T-cell (primary cell): ENCODE measurements at places on chromosomes 16 and 17. TPM values are rescaled to one million over a fixed set of nuclear protein-coding genes. Genes with fewer than 3 reads are reported as not detected.
A peak's percentile ranks its signal among the peaks of the same experiment; 100 is the strongest.

DNA sequence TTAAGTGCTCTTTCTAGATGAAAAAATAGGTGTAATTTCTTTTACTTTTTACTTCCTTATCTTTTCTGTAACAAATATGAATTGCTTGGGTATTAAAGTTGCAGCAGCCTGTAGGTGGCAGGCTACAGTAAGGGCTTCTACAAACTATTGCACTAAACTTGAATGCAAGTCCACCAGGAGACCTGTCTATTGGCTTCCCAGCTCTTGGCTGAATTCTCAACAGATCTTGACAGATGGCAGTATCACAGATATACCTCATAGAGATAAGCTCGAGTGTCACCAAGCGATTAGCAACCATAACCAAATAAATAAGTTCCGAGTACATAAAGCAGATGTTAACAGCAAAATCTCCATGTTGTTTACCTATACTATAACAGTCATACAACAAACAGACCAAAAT lies 5.9 kb downstream of the BBS2 start:
- H3K36me3 ChIP-seq: peaks cover 32% of the 10 kb centered on the region
- peak; percentile 49 for DNase-seq
- H3K27me3 ChIP-seq: no peaks in the 10 kb centered on the region

GRCh38 chr16:80273635-80274538 lies 266.9 kb upstream of the DYNLRB2 start:
- H3K27me3 ChIP-seq: no peaks in the 10 kb centered on the region
- DNase-seq: no peak
- no peaks in the 10 kb centered on the region for H3K36me3 ChIP-seq
- H3K4me1 ChIP-seq: no peaks in the 10 kb centered on the region
- H3K27ac ChIP-seq: no peak overlapping the region
- no peak overlapping the region for H3K4me3 ChIP-seq

DNA sequence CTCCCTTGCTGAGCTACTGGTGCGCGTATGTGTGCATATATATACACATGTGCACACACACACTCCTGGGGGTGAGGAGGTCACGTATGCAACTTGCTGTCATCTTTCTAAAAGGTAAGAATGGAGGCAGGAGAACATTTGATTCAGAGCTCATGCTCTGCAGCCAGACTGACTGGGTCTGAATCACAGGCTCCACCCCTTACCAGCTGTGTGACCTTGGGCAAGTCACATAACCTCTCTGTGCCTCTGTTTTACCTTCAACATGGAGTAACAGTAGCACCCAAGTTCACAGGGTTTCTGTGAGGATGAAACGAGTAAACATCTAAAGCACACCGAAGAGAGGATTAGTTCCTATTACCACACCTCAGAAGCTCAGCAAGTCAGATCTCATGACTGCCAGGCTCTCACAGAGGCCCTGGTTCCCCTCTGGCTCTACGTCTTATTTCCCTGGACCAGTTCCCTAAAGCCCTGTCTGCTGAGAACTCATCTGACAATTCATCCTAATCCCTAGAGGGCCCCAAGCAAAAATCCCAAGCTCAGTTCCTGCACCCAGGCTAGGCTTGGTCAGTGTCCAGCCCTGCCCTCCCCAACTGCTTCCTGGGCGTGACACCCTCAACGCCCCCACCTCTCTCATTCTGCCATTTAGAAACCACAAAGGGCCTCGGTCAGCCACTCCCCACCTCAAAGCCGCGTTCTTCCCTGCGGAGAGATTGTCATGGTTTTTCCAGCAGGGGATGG lies 28.7 kb downstream of the ABR start:
- no peak overlapping the region for H3K4me3 ChIP-seq
- no peaks in the 10 kb centered on the region for H3K4me1 ChIP-seq
- DNase-seq: no peak
- H3K36me3 ChIP-seq: no peaks in the 10 kb centered on the region
- H3K27ac ChIP-seq: no peak overlapping the region
- no peaks in the 10 kb centered on the region for H3K27me3 ChIP-seq

GRCh38 chr16:47072158-47072557 lies 71.6 kb downstream of the NETO2 start:
- H3K27ac ChIP-seq: no peak overlapping the region
- H3K36me3 ChIP-seq: no peaks in the 10 kb centered on the region
- no peak for DNase-seq
- H3K4me3 ChIP-seq: no peak overlapping the region

DNA sequence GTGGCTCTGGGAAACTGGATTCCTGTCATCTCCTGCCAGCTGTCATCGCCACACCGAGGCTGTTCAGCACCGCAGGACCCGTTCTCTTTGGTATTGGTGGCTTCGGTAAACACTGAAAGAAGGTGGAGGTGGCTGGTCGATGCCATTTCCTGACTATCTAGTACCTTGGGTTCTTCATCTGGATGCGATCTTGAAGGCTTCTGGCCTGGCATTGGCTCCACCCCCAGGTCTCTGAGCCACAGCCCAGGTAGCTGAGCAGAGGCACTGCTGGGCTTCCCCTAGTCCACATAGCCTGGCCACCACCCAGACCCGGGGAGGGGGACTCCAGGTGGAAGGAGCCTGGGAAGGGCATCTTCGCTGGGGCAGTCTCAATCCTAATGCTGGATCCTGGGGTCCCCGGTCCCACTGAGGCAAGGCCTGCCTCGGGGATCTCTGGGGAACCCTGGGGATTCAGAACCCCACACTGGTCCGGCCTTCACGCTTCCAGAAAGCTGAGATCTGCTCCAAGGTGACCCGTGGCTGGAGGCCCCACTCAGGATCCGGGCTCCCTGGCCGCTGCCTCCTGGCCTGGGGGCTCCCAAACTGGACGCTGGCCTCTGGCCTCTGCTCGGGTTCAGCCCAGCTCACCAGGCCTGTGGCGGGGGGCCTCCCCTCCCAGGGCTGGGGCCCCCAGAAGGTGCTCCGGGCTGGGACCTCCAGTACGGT lies 1.8 kb downstream of the C16orf54 start:
- peaks cover 49% of the 10 kb centered on the region for H3K36me3 ChIP-seq
- H3K4me1 ChIP-seq: peaks cover 59% of the 10 kb centered on the region
- peak overlapping the region; percentile 94 for H3K4me3 ChIP-seq
- peak; percentile 49 for DNase-seq

DNA sequence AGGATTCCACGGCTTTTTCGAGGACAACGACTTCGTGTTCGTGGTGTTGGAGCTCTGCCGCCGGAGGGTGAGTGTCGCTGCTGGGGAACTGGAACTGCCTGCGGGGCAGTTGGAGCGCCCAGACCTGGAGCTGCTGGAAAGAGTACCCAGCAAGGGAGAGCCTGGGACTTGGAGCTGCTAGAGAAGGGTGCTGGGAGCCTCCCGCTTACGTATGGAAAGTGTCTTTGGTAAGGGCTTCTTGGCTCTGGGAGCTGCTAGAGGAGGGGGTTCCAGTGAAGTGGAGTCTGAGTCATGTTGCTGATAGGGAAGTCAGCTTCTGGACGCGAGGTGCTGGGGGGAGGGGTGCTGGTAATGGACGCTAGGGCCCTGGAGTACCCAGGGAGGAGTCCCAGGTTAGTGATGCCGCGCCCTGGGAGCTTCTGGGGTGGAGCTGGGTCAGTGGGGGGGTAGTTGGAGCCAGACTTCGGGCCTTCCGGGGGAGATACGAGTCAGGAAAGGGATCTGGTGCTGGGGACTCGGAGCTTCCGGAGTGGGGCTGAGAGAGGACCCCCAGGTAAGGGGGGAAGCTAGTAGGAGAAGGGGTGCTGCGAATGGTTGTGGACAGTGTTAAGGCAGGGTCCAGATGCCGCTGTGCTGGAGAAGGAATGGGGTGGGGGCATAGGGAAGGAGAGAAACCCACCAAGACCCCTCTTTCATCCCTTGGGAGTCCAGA lies 741 bp downstream of the PLK1 start:
- peak overlapping the region; percentile 85 for H3K4me3 ChIP-seq
- no peaks in the 10 kb centered on the region for H3K27me3 ChIP-seq
- DNase-seq: no peak
- no peak overlapping the region for H3K27ac ChIP-seq
- H3K4me1 ChIP-seq: peaks cover 19% of the 10 kb centered on the region
- H3K36me3 ChIP-seq: no peaks in the 10 kb centered on the region

- H3K36me3 ChIP-seq: no peaks in the 10 kb centered on the region
- H3K4me1 ChIP-seq: no peaks in the 10 kb centered on the region
- no peak for DNase-seq
- H3K27me3 ChIP-seq: no peaks in the 10 kb centered on the region
- H3K27ac ChIP-seq: no peak overlapping the region
Observed at GRCh38 chr17:30534938-30535921, 58.0 kb downstream of the GOSR1 start.

DNA sequence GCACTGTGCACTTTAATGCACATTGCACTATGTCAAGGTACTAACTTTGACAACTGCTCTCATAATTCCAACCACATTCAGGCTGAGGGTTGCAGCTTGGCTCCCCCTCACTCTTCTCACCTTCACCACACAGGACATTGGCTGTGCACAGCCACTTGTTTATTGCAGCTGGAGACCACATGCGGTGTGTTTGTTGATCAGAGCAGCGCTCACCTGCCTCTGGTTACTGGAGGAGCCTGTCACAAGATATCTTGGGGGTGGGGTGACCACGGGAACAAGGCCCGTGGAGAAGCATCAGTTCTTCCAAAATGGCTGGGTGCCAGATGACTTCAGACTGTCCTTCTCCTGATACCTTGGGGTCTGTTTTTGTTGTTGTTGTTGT lies 10.6 kb upstream of the CCL5 start:
- H3K27me3 ChIP-seq: no peaks in the 10 kb centered on the region
- peak; percentile 47 for DNase-seq
- H3K36me3 ChIP-seq: no peaks in the 10 kb centered on the region
- H3K4me1 ChIP-seq: peaks cover 2% of the 10 kb centered on the region
- H3K4me3 ChIP-seq: no peak overlapping the region

- H3K36me3 ChIP-seq: peaks cover 5% of the 10 kb centered on the region
- no peak overlapping the region for H3K4me3 ChIP-seq
- H3K27ac ChIP-seq: no peak overlapping the region
- peaks cover 15% of the 10 kb centered on the region for H3K4me1 ChIP-seq
- no peaks in the 10 kb centered on the region for H3K27me3 ChIP-seq
- DNase-seq: no peak
Observed at GRCh38 chr16:48365025-48365600, 20.1 kb downstream of the SIAH1 start.

DNA sequence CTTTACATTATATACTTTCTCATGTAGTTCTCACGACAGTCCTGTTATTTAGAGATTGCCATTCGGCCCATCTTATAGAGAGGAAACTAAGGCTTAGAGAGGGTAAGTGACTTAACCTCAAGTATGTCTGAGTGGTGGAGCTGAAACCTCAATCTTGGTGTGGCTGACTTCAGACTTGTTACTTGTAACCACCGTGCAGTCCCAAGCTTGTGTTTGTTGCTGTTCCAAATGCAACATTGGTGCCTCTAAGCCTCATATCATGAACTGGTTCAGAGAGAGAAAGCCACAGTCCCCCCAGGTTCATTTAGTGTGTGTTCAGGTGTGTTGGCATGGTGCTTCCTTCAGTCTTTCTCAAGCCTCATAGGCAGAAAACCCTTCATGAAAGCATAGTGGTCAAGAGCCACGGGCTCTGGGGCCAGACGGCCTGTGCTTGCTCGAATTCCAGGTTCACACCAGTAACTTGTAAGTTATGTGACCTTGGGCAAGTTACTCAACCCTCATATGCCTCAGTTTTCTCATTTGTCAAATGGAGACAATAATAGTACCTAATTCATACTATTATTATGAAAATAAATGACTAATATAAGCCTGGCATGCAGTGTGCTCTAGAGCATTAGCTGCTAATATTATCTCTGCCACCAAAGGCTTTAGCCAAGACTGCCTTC lies 39.9 kb downstream of the CDH1 start:
- peaks cover 7% of the 10 kb centered on the region for H3K4me1 ChIP-seq
- H3K4me3 ChIP-seq: no peak overlapping the region
- no peaks in the 10 kb centered on the region for H3K36me3 ChIP-seq
- no peak for DNase-seq

DNA sequence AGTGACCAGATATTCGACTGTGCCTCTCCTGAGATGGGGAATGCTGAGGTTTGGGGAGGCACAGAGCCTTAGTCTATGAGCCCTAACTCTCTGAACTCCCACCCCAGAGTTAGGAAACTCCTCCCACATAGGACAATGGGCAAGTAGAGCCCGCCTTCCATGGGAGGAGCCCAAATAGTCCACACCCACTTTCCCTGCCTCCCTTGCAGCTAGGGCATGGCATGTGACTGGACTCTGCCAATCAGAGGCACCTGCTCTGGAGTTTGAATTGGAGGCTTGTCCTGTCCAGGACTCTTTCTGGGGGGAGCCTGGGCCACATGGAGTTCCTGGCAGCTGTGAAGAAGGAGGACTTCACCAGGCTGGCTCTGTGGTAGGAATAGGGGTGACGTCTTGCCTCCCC lies 48.4 kb downstream of the SOCS1 start:
- no peak overlapping the region for H3K27ac ChIP-seq
- H3K4me1 ChIP-seq: peaks cover 13% of the 10 kb centered on the region
- H3K36me3 ChIP-seq: no peaks in the 10 kb centered on the region
- no peak overlapping the region for H3K4me3 ChIP-seq
- no peak for DNase-seq

DNA sequence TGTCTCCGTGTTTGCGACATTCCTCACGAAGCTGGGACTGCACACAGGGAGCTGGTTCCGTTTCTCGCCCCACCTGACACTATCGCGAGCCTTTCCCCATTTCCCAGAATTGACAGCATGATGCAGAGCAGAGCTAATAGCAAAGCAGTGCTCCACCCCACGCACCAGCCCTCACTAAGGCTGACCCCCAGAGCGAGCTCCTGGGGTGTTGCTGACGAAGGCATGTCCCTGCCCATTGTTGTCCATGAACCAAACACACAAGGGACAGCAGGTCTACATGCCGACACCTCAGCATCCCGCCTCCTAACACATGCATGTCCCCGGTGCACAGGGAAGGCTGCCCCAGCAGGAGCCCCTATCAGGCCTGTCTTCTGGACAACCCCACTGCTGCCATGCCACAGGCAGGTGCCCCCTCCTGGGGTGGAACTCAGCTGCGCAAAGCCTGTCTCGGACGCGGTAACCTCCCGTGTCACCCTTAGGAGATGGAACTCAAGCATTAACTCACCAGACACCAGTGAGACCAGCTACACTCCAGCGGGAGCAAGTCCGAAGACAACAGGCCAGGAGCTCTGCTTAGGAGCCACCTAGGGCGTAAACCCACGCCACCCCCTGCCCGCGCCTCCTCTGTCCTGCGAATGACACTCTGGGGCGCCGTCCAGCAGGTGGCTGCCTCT lies 16.9 kb upstream of the TRAP1 start:
- peaks cover 41% of the 10 kb centered on the region for H3K36me3 ChIP-seq
- no peak overlapping the region for H3K4me3 ChIP-seq
- no peaks in the 10 kb centered on the region for H3K27me3 ChIP-seq
- DNase-seq: no peak
- no peak overlapping the region for H3K27ac ChIP-seq
- no peaks in the 10 kb centered on the region for H3K4me1 ChIP-seq

- H3K4me1 ChIP-seq: no peaks in the 10 kb centered on the region
- no peak overlapping the region for H3K27ac ChIP-seq
- no peak for DNase-seq
- H3K4me3 ChIP-seq: no peak overlapping the region
- no peaks in the 10 kb centered on the region for H3K36me3 ChIP-seq
- no peaks in the 10 kb centered on the region for H3K27me3 ChIP-seq
Observed at GRCh38 chr16:75262104-75262799, 10.8 kb upstream of the BCAR1 start.

Gene PFAS
- total RNA-seq: 38.9 TPM

Gene SUPT4H1
- total RNA-seq: 40.5 TPM

Gene STX1B
- total RNA-seq: 3.9 TPM

Gene CCL18
- not detected for total RNA-seq

Gene CD300LF
- not detected for total RNA-seq
